8988T (cell line): ENCODE measurements at places on chromosomes 7 and 10.

GRCh38 chr7:120060875-120061274 lies 212.1 kb upstream of the KCND2 start:
- no peak for DNase-seq

- no peak for DNase-seq
Observed at GRCh38 chr7:55464422-55464821, 99.3 kb downstream of the LANCL2 start.

DNA sequence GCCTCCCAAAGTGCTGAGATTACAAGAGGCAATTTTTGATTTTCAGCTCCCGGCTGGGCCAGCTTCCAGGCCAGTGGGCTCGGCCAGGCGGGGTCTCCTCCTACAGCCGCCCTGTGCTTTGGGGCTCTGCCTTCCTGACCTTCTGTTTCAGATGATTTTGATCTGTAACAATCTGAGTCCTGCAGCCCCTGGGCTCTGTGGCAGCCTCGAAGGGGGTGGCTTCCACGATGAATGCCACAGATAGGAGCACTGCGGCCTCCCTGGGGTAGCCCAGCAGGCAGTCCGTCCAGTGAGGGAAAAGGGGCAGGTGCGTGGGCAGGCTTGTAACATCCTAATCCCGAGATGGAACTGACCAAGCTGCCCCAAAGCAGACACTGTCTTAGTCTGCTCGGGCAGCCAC lies 177.5 kb downstream of the DNAJB6 start:
- DNase-seq: no peak

GRCh38 chr10:132463333-132464255 lies 66.6 kb downstream of the PWWP2B start:
- DNase-seq: no peak

- no peak for DNase-seq
Observed at GRCh38 chr7:135459076-135459475, 50.8 kb downstream of the CNOT4 start.
